ENCODE measurements at places on chromosomes 6 and 20. TPM values are rescaled to one million over a fixed set of nuclear protein-coding genes. Genes with fewer than 3 reads are reported as not detected.

DNA sequence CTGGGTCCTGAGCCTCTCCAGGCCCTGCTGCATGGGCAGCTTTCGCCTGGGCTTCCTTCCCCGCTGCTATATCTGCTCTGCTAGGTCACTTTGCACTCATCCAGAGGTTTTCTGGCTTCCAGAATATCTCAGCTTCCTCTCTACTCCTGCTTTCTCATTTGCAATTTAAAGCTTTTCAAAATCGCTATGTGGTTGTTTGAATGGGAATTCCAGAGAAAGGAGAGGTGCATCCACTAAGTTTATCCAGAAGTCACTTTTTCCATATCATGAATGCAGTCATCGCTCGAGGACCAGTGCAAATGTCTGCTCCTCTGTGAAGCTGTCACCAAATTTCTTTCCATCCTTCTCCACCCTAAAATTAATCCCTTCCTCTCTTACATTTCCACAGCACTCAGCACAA is 61.2 kb downstream of the SOD2 start:
- no peaks in the 10 kb centered on the region for H3K36me3 ChIP-seq
- H3K27ac ChIP-seq = no peak overlapping the region
- no peak overlapping the region for H3K4me3 ChIP-seq
- no peaks in the 10 kb centered on the region for H3K27me3 ChIP-seq
- DNase-seq = no peak
- no peaks in the 10 kb centered on the region for H3K4me1 ChIP-seq

DNA sequence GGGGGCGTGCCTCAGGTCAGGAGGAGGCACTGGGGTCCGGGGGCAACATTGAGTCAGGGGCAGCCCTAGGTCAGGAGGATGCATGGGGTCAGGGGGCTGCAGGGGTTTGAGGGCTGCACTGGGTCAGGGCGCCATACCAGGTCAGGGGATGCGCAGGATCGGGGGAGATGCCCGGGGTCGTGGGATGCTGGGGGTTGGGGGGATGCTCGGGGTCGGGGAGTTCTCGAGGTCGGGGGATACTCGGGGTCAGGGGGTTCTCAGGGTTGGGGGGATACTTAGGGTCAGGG is 727 bp upstream of the EXOC2 start:
- no peak for DNase-seq
- peaks cover 11% of the 10 kb centered on the region for H3K4me1 ChIP-seq
- H3K27ac ChIP-seq = no peak overlapping the region
- H3K4me3 ChIP-seq = no peak overlapping the region
- no peaks in the 10 kb centered on the region for H3K36me3 ChIP-seq
- H3K27me3 ChIP-seq = no peaks in the 10 kb centered on the region

DNA sequence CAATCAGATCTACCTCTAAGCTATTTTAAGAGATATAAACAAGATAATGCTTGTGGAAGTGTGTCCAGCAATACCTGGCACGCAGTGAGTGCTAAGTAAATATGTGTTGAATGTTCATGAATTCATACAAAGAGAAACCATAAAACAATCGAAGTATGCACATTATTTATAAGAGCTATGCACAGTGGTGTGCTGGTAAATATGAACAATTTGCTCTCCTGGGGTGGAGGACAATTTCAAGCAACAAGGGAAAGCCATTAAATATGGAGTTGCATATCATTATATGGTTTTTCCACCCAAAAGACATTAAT is 526.6 kb upstream of the MARCKS start:
- no peaks in the 10 kb centered on the region for H3K36me3 ChIP-seq
- DNase-seq = no peak
- no peak overlapping the region for H3K27ac ChIP-seq

- no peaks in the 10 kb centered on the region for H3K4me1 ChIP-seq
- no peak overlapping the region for H3K27ac ChIP-seq
- no peaks in the 10 kb centered on the region for H3K36me3 ChIP-seq
- H3K27me3 ChIP-seq = no peaks in the 10 kb centered on the region
- DNase-seq = no peak
Observed at GRCh38 chr20:54002056-54002575, 68.3 kb downstream of the BCAS1 start.

DNA sequence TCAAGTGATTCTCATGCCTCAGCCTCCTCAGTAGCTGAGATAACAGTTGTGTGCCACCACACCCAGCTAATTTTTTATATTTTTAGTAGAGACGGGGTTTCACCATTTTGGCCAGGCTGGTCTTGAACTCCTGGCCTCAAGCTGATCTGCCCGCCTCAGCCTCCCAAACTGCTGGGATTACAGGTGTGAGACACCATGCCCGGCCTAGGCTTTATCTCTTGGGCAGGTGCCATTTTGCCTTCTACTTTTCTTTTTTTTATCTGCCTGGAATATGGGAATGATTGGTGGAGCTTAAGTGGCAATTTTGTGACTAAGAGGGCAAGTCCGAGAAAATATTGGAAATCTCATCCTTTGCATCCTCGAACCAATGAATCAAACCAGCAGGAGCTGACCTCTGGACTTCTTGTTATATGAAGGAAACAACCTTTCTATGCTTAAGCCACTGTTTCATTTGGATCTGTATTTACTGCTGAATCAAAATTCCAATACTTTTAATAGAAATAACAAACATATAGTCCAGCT is 128.9 kb upstream of the ZNF217 start:
- no peaks in the 10 kb centered on the region for H3K4me1 ChIP-seq
- no peak for DNase-seq
- H3K36me3 ChIP-seq = no peaks in the 10 kb centered on the region

DNA sequence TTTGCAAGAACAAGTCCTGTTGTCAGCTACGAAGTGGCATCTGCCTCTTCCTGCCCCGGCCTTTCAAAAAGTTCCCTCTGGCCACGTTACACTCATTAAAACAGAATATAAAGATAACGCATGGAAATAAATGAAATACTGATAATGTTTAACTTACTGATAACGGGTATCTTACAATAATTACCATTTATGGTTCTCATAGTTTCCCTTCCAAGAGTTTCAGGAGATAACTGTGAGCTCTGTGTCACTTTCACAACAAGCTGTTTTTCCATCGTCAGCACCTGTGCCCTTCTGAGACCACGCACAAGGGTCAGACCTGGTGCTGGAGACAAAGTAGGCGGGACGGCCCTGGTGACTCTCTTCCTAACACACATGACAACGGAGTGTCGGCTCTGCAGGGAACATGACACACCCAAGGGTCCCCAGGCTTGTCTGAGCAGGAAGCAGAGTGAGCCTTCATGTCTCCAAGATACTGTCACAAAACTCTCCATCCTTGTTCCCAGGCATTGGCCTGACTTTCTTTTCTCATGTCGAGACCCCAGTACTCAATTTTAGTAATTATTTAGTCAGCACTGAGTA is 86.2 kb upstream of the THBS2 start:
- H3K27ac ChIP-seq = no peak overlapping the region
- no peak for DNase-seq
- H3K27me3 ChIP-seq = no peaks in the 10 kb centered on the region
- H3K36me3 ChIP-seq = no peaks in the 10 kb centered on the region
- H3K4me1 ChIP-seq = no peaks in the 10 kb centered on the region
- no peak overlapping the region for H3K4me3 ChIP-seq

DNA sequence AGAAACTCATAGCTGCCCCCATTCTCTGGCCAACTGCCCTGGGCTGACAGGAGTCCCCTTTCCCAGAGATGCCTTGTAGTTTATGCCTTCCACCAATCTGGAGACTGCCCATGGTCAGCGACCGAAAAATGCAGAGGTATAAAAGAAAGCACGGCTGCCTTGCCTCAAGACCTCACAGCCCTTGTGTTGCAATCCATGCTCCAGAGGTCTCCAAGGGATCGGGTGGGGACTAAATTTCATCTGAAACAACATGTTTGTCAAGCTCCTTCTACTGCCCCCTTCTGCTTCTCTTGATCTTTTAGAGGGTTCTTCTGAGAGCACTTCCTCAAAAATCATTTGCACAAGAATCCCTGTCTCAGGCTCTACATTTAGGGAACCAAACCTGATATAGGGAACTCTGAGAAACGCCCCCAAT is 128.8 kb downstream of the PLCB1 start:
- no peak overlapping the region for H3K27ac ChIP-seq
- H3K36me3 ChIP-seq = no peaks in the 10 kb centered on the region
- H3K4me1 ChIP-seq = no peaks in the 10 kb centered on the region
- no peak for DNase-seq
- no peak overlapping the region for H3K4me3 ChIP-seq
- no peaks in the 10 kb centered on the region for H3K27me3 ChIP-seq

CD93 gene
- 6.3 TPM for total RNA-seq

ATP6V1G2 gene
- not detected for total RNA-seq

TSPO2 gene
- total RNA-seq = not detected

FAM217A gene
- not detected for total RNA-seq
